ENCODE measurements at places on chromosomes 2 and 18.

GRCh38 chr2:74511104-74511989, 2.9 kb upstream of the TLX2 start:
- no peak for DNase-seq

DNA sequence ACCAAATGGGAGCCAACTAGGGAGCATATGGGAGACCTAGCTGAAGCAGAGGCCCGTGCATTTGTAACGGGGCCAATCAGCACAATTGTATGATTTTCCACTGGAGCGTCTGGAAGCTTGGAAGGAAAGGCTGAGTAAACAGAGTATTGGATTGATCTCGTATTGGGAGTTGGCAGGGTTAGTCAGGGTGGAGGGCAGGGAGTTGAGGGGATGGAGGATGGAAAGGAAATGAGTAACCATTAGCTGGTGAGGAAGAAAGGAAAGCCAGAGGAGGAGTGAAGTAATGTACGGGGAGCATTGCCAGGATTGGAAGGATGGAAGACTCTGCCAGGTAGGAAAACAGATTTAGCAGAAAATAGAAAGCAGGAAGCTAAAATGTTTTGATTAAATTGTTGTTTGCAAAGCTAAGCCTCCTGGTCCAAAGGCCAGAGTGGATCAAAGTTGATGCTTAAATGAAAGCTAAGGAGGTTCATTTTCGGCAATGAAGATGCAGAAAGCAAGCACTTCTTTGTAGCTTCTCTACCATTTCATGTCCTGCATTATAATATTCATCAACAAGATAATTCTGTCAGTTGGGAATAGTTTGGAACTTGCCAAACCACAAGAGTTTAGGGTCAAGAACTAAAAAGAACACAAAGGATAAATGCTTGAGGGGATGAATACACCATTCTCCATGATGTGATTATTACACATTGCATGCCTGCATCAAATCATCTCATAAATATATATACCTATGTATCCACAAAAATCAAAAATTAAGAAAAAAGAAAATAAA, 75.6 kb upstream of the TTN start:
- DNase-seq = no peak

- no peak for DNase-seq
Measured at GRCh38 chr2:14180333-14180732, 452.2 kb upstream of the LRATD1 start.

- DNase-seq = no peak
Measured at GRCh38 chr2:38220164-38220563, 144.2 kb upstream of the CYP1B1 start.

- no peak for DNase-seq
Measured at GRCh38 chr2:162403884-162404283, 60.0 kb downstream of the GCA start.

GRCh38 chr2:39782591-39782990, 3.5 kb upstream of the THUMPD2 start:
- DNase-seq = no peak

DNA sequence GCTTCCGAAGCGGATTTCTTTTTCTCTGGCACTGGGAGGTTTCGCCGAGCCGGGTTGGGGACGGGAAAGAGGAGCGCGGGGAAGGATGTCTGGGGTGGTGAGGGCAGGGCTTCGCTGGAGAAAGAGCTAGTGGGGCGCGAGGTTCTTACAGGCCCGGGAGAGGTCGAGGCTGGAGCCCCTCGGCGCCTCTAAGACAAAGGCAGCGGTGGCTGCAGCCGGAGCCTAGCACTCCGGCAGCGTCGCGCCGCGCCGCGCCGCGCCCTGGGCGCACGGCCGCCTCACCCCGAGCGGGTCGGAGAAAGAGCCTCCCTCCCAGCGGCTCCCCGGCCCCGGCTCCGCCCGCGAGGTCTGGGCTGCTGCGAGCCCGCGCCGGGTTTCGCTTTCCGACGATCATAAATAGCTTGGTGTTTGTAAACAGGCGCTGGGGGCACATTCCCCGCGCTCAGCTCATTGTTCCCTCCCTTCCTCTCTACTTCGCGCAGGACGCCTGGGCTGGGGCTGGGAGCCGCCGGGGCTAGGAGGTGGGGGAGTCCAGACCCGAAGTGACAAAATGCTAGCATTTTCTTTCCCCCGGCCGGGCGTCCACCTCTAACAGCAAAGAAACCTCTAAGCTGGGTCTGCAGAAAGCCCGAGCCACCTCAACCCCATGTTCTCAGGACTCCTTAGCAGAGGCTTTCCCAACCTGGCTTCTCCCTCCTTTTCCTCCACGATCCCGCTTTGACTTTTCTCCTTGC, 813 bp upstream of the MEIS1 start:
- no peak for DNase-seq

GRCh38 chr2:140027320-140027719, 1247.1 kb upstream of the NXPH2 start:
- no peak for DNase-seq

GRCh38 chr2:203501873-203502272, 33.2 kb downstream of the RAPH1 start:
- no peak for DNase-seq

DNA sequence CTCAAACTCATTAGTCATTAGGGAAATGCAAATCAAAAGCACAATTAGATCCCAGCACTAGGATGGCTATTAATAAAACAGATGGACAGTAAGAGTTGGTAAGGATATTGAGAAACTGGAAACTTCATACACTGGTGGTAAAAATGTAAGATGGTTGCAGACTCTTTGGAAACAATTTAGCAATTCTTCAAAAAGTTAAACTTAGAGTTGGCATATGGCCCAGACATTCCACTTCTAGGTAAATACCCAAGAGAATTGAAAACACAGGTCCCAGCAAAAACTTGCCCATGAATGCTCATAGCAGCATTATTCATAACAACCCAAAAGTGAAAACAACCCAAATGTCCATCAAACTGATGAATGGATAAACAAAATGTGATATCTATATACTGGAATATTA, 84.9 kb upstream of the ZFP36L2 start:
- DNase-seq = no peak

GRCh38 chr2:209719034-209719433, 52.6 kb upstream of the UNC80 start:
- no peak for DNase-seq

- no peak for DNase-seq
Measured at GRCh38 chr2:58896638-58897037, 655.5 kb upstream of the FANCL start.

DNA sequence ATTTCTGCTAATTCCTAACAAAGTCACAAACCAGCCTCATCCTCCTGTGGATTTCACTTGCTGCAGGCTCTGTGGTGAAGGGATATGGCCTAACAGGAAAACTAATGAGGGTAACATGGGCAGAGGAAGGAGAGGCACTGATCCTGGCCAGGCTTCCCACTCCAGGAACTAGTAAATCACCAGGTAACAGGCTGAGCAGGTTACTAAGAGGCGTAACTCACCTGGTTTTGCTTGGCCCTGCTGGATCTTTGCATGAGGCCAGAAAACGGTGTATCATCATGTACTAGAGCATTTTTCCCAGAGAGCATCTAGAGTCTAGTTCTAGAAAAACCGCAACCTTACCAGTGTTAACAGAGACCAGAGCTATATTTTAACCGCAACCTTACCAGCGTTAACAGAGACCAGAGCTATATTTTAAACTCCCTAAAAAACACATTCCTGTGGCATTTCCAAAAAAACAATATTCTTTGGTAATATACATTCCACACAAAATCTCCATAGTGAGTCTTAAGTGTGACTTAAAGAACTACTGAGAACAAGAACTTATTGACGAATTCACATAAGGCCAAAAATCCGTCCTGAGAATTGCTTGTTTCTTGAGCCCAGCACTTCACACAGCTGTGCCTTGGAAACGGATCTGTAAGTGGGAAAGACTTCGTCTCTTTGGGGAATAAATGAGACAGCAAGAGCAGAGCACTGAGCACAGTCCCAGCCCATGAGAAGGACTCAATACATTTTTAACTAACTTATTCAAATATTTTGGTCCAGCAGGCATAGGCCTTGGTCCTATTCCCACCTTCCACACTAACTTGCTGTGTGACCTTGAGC, 43.4 kb downstream of the DPP4 start:
- no peak for DNase-seq

DNA sequence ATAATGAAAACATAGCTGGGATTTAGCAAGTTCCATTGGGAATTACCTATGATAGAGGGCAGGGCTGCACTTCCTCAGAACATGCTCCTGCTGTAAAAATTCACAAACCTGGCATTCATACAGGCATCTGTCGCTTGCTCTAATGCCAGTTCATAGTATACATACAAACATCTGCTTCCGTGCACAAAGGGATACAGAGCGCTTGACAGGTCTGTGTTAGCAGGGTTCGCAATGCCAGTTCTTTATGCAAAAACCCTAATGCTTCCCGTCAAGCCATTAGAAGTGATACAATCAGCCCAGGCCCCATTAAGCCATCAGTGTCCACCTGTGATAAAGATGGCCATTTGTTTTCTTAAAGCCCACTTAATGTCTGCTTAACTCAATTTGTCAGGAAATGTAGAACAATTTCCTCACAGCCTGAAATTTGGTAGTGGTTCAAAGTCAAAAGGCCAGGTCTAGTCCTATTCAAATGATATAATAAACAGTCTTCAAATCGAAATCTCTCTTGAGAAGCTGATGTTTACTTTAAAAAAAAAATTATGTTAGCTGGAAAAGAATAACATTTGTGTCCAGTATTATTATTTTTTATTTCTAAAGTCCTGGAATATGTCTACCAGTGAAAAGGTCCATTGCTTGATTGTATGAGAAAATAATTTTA, 556.3 kb downstream of the ARHGAP15 start:
- no peak for DNase-seq

DNA sequence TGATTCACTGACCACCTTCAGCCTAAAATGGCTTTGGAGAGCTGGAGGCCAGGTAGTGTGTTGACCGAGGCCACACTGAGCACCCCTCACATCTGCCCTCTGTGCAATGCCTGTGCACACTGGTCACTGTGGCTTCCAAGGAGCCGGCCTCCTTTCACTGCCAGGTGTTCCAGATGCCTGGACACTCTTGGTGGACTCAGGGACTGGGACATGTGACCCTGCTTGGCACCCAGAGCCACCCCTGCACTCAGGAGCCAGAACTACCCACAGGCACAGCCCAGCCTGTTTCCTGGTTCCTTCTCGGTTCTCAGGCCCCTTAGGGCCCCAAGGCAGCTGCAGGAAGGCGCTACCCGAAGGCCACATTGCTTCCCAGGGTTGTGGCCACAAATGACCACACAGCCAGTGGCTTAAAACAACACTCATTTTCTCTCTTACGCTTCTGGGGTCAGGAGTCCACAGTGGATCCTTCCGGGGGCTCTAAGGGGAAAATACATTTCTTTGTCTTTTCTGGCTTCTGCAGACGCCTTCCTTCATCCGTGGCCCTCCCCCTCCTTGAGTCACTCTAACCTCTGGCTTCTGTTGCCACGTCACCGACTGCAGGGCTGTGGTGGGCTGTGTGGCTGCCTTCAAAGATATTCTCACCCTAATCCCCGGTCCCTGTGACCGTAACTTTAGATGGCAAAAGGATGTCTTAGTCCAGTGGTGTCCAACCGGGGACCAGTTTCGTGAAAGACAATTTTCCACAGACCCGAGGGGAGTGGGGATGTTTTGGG, 78.6 kb downstream of the ASB1 start:
- no peak for DNase-seq

DNA sequence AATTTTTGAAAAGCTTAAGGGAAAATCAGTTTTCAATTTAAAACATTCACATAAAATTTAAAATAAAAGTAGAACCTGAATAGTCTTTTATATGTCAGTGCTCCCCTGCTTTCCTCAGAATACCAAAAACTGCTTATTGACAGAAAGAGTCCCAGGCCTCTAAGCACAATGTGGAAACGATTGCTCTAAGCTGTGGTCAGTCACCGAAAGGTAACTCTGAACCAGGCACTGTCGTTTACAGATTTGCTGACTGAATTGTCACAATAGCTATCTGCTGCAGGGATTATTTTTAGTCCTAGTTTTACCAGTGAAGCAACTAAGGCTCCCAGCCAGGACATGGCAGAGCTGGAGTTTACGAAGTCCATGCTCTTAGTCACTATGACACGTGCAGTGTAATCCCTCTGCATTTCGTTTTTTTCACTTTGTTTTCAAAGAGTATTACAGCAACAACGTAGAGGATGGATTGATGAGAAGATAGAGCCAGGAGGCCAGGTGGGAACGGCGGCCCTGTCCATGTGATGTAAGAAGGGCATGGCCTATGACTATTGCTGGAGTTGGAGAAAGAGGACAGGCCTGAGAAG, 28.1 kb upstream of the TMEM247 start:
- DNase-seq = no peak

- DNase-seq = no peak
Measured at GRCh38 chr2:8487461-8487932, 194.4 kb upstream of the ID2 start.

DNA sequence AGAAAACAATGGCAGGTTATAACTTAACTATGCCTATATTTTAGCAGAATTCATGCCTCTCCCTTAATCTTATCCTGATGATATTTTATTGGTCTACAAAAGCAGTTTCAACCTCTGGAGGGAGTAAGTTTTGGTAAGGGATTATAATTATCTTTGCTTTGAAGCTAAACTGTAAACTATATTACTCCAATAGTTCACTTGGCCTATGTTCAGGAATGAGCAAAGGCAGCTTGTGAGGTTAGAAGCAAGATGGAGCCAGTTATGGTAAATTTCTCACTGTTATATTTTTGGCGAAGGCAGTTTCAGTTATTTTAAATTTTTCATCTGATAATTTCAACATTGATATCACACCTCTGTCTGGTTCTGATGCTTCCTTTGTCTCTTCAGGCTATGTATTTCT, 192.5 kb upstream of the RGPD4 start:
- no peak for DNase-seq

DNA sequence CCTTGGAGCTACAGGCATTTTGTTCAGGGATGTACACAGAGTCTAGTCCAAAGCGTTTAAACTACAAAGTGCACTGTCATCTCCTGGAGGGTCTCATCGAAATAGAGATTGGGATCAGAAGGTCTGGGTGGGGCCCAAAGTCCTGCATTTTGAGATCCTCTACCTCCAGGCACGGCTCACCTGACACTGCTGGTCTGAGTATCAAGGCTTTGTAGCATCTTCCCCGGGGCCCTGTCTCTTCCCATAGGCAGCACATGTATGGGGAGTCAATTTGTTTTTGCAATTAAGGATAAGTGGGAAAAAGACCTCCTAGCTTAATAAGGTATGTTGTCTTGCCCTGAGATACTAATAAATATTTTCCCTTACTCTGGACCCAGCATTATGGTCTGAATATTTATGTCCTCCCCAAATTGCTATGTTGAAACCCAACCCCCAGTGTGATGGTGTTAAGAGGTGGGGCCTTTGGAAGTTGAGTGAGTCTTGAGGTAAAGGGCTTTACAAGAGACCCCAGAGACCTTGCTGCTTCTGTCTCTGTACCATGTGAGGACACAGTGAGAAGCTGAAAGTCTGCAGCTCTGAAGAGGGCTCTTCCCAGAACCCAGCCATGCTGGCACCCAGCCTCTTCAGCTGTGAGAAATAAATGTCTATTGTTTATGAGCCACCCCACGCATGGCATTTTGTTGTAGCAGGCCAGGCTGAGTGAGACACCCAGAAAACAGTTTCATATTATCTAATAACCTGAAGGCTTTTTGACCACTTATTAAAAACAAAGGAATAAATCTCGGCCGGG, 258.7 kb upstream of the HS6ST1 start:
- no peak for DNase-seq

DNA sequence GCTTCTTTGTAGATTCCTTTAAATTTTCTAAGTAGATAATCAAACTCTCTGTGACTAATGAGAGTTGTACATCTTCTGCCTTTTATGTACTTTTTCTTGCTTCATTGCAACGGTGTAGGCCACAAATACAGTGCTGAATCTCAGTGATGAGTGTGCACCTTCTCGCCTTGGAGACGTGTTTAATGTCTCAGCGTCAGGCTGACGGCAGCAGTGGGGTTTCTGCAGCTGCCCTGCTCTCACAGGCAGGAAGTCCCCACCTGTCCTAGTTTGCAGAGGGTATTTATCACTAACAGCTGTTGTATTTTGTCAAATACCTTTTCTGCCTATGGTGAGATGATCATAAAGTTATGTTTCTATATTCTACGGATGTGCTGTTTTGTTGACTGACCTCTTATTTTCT, 13.3 kb downstream of the AGXT start:
- DNase-seq = no peak
